OCI-M1 (cell line): ENCODE measurements at places on chromosomes 4 and X.

DNA sequence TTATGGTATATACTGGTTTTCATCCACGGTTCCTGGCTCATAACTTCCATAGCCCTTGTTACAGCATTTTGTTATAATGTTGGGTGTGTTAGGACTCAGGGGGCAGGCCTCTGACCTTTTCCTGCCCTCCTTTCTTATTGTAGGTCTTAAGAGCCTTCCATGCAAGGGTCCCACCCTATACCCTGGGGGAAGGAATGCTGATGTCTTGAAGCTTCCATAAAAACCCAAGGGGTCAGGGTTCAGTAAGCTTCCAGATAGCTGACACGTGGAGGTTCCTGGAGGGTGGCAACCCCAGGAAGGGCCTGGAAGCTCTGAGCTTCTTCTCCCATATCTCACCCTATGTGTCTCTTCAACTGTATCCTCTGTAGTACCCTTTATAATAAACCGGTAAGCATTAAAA, 29.6 kb downstream of the ATP11C start:
- no peak for DNase-seq

GRCh38 chr4:4837316-4837715, 22.1 kb upstream of the MSX1 start:
- no peak for DNase-seq

DNA sequence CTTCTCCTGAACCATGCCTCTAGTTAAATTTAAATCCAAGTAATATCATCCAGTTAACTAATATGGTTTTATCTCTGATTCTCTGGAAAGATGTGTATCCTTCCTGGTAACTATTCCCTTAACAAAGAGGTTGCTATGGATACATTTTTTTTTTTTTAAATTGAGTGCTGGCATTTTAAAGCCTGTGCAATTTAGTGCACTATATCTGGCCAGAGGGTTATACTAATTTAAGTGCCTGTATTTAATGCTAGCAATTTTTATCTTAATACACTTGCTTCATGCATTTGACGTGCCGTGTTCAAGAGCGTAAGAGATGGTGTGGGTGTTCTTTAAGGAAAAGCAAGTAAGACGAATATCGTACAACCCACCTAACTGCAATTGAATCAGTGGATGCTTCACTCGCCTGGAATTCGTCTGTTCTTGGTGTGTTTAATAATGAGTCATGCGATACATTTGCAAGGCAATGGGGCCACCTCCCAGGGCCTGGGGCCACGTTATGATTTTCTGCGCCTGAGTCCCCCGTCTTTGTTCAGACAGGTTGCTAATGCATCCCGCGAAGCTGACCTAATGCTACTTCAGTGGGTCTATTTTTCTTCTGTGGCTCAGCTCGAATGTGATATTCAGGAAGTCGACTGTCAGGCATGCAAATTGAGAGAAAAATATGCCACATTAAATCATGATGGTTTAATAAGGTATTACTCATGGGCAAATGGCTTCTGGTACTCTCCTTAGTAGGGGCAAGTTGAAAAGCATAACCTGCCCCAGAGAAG, 14.2 kb upstream of the MID1 start:
- DNase-seq = no peak

GRCh38 chrX:96994093-96994492, 110.4 kb downstream of the RPA4 start:
- no peak for DNase-seq

- DNase-seq = peak; percentile 91
Measured at GRCh38 chrX:41384051-41384705, 50.2 kb downstream of the DDX3X start.

GRCh38 chrX:131279617-131280016, 9.5 kb downstream of the IGSF1 start:
- no peak for DNase-seq

DNA sequence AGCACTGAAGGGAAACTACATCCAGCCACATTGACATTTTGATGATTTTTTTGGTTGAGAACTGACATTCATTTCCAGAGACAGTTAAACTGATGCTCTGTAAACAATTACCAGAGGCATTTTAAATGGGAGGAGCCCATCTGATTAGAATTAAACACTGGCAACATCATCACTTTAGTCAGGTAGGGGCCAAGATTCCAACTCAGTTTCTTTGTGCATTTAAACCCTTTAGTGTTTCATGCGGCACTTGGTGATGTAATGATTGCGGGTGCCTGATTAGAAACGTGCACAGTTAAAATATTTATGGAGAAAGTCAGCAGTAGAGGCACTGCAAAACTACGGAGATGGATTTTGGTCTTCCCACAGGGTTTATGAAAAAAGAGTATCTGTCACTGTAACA, 16.1 kb downstream of the TNIP3 start:
- DNase-seq = no peak

DNA sequence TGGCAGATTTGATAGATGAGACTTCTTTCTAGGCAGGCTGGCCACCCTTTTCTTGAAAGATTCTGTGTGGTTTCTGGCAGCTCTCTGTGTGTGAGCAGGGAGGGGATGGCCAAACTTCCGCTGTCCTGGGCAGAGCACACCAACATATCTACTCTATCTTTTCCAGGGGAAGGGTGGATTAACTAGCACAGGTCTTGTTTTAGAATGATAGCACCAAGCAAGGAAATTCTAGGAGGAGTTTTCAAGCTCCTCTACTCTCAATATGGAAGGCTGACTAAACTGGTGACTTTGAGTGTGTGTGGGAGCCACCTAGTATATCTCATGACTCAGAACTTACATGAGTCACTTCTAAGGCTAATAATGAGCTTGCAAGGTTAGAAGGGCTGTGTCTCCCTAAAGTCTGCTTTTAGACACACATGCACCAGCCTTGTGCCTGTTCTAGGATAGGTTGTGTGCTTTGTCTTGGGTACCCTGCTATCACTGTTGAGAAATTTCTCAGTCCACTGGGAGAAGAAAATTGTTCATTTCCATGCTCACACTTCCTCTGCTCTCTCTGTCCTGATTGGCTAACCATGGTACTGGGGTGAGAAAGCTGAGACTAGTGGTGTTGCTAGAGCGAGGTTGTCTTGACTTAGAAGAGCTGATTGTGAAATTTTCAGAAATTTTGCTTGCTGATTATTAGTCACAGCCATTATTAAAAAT, 72.9 kb downstream of the YIPF6 start:
- peak; percentile 89 for DNase-seq

DNA sequence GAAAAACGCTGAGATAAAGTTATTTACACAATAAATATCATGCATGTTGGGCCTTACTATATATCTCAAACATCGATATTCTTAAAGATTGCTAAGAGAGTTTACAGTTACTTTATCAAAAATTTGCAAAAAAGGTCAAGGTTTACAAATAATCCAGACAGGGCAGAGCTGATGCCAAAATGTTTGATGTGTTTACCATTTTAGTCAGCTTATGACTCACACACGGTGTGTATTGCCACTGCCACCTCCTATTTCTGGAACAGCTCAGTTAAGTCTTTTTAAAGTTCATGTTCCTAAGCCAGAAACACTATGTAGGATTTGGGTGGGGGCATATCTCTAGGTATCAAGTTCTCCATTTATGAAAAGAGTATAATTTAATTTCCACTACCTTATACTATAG, 580.6 kb downstream of the INPP4B start:
- DNase-seq = no peak

DNA sequence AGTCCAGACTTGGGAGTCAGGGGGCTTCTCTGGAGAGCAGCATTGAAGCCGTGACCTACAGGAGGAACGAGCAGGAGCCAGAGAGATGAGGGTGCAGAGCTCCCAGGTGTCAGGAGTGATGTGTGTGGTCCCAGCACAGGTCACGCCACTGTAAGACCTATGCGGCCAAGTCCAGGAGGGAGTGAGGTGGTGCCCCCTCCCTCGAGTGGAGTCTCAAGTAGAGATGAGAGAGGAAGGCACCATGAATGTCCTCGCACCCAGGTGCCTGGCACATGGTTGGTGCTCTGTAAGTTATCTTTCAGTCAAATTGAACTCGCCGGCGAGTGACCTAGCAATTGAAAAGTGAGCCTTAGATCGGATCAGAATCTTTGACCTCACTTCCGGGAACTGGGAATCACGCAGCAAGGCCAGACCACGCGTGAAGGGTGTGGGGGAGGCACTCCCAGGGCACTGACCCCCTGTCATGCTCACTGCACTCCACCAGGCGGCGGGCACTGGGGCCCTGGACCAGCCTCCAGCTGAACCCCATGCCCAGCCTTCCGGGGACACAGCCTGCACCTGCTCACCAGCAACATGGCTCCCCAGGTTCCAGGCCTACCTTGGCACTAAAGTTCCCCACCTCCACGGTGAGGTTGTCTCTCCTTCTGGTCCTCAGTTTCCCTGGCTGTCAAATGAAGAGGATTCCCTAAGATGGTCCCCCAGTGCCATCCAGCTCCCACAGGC, 127.4 kb downstream of the HMX1 start:
- DNase-seq = no peak

DNA sequence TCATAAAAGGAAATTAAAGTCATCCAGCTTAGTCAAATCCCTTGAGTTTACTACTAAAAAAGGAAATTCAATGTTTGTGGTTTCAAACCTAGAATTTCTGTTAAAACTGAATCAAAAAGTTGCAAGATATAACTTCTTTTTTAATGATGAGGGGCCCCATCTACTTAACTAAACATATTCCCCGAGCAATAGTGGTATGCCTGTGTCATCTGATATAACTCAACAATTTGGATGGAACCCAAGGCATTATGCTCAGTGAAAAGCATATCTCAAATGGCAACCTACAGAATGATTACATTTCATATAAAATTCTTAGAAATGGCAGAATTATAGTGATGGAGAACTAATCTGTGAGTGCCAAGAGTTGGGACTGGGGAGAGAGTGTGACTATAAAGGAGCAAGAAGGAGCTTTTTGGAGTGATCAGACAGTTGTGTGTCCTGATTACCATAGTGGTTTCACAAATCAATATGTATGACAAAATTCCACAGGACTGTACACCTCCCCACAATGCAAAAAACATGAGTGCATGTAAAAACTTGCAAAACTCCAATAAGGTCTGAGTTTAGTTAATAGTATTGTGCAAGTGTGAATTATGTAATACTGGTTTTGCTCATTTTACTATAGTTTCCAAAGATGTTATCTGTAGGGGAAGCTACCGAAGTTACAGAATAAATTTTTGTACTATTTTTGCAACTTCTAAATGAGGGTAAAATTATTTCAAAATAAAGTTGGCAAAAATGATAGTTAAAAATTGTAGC, 323.2 kb downstream of the ARHGAP24 start:
- DNase-seq = peak; percentile 78

- no peak for DNase-seq
Measured at GRCh38 chrX:2933125-2933900, 4.2 kb upstream of the ARSD start.

DNA sequence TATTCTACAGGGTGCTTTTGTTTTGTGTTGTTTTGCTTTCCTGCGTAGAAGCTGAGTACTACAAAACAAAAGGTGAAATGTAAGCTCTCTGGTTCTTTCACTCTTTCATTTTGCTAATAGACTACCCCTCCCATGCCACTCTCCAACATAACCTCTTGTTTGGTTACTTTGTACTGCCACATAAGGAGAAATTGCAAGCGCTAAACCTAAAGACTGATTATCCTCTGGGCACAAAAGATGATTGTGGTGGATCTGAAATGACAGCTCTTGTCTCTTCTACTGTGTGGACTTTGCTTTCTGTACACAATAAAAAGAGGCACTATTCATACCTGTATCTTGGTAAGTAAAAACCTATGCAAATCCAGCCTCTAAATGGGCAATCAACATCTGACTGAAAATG, 5.3 kb downstream of the MBNL3 start:
- no peak for DNase-seq

- no peak for DNase-seq
Measured at GRCh38 chr4:144645102-144645630, 790 bp upstream of the HHIP start.

DNA sequence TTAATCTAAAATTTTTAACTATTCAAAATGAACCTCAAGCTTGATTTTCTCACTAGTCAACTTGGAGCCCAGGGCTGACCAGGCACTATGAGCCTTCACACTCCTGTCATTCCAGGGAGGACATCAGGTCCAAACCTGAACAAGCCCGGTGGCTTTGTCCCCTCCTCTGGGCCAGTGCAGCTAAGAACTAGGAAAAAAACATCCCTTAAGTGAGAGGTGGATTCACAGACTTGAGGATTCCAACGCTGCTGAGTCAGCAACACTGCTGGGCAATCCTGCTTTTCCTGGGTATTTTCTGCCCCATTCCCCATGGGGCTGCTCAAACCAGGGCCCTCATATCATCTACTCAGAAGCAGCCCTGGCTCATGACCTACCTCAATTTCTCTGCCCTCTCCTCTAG, 4.0 kb downstream of the RNF212 start:
- DNase-seq = no peak

- peak; percentile 43 for DNase-seq
Measured at GRCh38 chrX:17007134-17007768, 60.8 kb downstream of the REPS2 start.

GRCh38 chr4:70841951-70842350, 2.3 kb upstream of the GRSF1 start:
- no peak for DNase-seq

DNA sequence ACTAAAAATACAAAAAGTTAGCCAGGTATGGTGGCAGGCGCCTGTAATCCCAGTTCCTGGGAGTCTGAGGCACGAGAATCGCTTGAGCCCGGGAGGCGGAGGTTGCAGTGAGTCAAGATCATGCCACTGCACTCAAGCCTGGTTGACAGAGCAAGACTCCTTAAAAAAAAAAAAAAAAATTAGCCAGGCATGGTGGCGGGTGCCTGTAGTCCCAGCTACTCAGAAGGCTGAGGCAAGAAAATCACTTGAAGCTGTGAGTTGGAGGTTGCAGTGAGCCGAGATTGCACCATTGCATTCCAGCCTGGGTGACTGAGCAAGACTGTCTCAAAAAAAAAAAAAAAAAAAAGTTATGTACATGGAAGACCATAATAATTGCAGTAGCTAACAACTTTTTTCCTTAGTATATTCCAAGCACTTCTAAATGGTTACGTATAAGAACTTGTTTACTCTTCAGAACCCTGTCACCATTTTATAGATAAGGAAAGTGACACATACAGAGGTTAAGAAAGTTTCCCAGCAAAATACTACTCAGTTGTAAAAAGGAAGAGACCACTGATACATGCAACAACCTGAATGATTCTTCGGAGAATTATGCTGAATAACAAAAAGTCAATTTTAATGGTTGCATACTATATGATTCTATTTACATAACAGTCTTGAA, 24.5 kb downstream of the RUFY3 start:
- no peak for DNase-seq

- DNase-seq = no peak
Measured at GRCh38 chr4:60313611-60314178, 886.4 kb upstream of the ADGRL3 start.

DNA sequence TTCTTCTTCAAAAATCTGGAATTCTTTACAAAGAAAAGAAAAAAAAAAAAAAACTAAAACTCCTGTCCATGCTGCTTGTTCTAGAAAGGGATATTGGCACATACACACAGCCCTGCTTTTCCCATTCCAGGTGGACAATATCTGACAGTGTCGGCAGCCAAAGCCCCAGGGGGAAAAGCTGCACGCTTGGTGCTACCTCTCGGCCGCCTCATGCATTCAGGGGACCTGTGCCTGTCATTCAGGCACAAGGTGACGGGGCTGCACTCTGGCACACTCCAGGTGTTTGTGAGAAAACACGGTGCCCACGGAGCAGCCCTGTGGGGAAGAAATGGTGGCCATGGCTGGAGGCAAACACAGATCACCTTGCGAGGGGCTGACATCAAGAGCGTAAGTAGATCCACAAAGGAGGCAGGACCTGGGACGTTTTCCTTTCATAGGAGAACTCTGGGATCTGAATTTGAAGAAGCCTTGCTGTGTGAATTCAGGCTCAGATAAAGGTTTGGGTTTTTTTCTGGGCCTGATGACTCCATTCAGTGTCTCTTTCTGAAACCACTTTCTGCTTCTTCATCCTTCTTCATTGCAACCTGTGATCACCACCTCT, 71.9 kb downstream of the NPNT start:
- no peak for DNase-seq
